ENCODE measurements at places on chromosomes 6 and 20. TPM values are rescaled to one million over a fixed set of nuclear protein-coding genes. Genes with fewer than 3 reads are reported as not detected.

The ZKSCAN4 gene
- 3.9 TPM for total RNA-seq

The GABRR1 gene
- total RNA-seq, result not detected

The FAM209A gene
- not detected for total RNA-seq

The FRK gene
- total RNA-seq, result 0.06 TPM

GRCh38 chr20:37545516-37545915 lies 17.8 kb upstream of the BLCAP start:
- DNase-seq, result no peak

- DNase-seq, result no peak
Measured at GRCh38 chr6:9921366-9921765, 493.5 kb downstream of the TFAP2A start.

- DNase-seq, result no peak
Measured at GRCh38 chr20:55253781-55254180, 751.5 kb downstream of the CBLN4 start.

GRCh38 chr6:72784071-72784470 lies 162.2 kb downstream of the KCNQ5 start:
- DNase-seq, result no peak

- no peak for DNase-seq
Measured at GRCh38 chr20:1588533-1589460, 31.0 kb downstream of the SIRPB1 start.

GRCh38 chr20:4985658-4986057 lies 15.7 kb downstream of the SLC23A2 start:
- DNase-seq, result no peak

DNA sequence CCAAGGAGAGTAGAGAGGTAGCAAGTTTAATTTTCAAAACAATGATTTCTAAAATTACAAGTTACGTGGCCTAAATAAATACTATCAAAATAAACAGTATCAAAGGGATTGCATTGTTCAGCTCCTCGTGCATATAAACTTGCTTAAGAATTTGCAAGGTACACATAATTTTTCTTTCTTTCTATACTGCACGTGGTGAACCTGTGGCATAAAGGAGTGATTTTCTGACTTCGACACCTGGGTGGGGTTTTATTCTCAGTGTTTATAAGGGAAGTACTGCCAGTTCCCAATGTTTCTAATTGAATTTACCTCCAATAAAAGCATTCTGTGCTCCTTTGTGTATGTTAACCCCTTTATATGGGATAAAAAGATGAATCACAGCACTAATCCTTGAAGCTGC lies 50.1 kb upstream of the C20orf144 start:
- DNase-seq, result no peak

- DNase-seq, result no peak
Measured at GRCh38 chr6:111861431-111861885, 11.8 kb downstream of the FYN start.

- DNase-seq, result no peak
Measured at GRCh38 chr20:50227506-50227905, 36.9 kb downstream of the CEBPB start.
